GM23338 (cell line): ENCODE measurements at places on chromosomes 5 and 9.

- peak; percentile 45 for DNase-seq
Measured at GRCh38 chr9:22813529-22813928, 366.9 kb downstream of the DMRTA1 start.

DNA sequence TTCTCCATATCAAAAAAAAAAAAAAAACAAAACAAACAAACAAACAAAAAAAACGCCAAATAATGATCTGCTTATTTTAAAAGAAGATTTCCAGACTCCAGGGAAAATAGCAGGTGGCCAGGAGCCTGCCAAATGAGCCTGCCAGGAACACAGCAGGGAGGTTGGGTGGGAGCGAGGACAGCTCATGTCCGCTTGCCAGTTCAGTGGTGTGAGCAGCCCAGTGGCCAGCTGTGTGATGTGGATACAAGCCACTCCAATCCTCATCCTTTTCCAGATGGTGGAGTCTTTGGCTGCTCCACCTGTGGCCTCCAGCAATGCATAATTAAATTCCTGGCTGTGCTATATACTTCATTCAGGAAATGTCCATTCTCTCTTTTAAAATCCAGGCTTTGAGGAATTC, 1025.1 kb upstream of the C9orf72 start:
- DNase-seq = peak; percentile 7

DNA sequence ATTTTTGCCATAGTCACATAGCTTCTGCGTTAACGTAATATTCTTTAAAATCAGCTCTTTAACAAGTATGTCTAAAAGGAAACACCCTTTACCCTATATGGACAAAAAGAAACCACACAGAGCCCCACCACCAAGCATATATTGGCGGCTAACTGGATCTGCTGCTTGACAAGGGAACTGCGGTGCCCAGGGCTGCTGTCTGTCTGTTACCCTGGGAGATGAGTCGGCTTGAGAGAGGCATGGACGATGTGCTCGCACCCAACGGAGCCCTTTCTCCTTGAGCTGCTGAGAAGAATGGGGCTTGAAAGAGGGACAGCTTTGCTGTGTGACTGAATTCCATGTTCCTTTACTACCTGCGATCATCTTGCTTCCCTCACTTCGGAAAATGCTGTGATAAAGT, 158.6 kb upstream of the SHB start:
- DNase-seq = no peak

- DNase-seq = no peak
Measured at GRCh38 chr5:125083981-125084380, 337.5 kb upstream of the ZNF608 start.

- peak; percentile 64 for DNase-seq
Measured at GRCh38 chr9:133991964-133992779, at the start of gene VAV2. Gene VAV2, minus strand, starts transcription at chr9:133992324. Its CDS starts 46 bp downstream, at chr9:133992278.

GRCh38 chr5:10401498-10401897, 40.2 kb upstream of the ROPN1L start:
- DNase-seq = no peak

- no peak for DNase-seq
Measured at GRCh38 chr9:84617411-84618029, 52.0 kb upstream of the NTRK2 start.

DNA sequence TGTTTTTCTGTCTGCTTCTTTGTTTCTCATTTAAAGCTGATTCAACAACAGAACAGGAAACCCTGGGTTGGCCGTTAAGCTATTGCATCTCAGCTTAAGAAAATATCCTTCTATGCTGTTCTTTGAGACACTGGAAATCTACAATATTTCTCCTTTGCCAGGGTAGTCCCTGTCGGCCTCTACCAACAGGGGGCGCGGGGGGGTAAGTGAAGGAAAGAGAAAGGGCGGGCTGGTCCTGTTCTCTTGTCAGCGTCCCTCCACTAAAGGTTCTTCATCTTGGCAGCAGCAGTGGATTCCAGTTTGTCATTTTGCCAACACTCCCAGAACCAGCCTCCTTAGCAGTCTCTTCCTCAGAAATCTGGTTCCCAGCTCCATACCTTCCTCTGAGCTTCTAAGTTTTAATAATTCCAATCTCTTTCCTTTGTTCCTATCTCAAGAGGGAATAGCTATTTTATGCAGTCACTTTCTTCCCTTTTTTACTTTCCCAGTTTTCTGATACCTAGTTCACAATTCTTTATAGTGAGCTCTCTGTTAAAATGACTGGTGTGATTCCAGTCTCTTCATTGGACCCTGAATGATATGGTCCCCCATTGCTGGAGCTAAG, 222.3 kb downstream of the GLIS3 start:
- peak; percentile 86 for DNase-seq

DNA sequence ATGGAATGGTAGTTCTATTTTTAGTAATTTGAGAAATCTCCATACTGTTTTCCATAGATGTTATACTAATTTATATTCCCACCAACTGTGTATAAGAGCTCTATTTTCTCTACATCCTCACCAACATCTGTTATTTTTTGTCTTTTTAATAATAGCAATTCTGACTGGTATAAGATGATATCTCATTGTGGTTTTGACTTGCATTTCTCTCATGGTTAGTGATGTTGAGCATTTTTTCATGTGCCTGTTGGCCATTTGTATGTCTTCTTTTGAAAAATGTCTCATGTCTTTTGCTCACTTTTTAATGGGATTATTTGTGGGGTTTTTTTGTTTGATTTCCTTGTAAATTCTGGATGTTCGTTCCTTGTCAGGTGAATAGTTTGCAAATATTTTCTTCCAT, 154.4 kb downstream of the ZSWIM6 start:
- no peak for DNase-seq

DNA sequence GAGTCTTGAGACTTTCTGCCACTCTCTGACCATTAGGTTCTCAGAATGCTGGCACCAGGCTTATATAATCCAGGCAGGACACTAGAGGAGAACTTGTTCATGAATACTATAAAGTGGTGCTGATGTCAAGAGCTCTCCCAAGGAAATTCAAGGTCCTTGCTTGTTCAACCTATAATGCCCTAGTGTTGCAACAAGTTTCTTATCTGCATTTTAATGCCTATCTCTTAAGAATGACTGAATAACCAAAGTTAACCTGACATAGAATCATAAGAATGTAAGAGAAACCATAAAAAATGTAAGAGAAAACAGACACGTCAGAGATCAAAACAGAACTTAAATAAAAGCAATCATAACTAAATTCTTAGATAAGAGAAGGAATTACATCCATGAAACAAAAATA, 640.8 kb upstream of the SGCD start:
- no peak for DNase-seq

DNA sequence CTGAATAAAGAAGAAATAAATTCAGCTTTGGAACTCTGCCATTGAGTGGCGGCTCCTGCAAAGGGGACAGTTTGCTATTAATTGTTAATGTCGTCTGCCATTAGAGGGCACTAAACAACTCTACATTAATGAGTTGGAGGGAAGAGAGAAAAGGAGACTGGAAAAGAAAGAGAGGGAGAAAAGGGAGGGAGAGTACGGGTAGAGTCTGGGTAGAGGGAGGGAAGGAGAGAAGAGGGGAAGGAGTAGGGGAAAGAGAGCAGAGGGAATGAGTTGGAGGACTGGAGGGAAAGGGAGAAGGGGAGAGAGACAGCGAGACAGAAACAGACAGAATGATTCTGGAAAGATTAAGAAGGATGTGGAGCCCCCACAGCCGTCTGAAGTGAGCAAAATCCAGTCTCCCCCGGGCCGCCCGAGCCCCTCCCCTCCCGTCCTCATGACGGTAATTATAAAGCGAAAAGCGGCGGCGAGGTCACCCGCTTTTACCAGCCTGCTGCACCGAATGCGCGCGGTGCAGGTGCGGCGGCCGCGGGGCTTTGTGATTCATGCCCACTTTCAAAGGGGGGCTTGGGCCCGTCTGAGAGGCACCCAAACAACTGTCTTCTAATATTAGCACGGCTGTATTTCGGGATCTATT, 1.9 kb upstream of the FST start:
- peak; percentile 90 for DNase-seq

DNA sequence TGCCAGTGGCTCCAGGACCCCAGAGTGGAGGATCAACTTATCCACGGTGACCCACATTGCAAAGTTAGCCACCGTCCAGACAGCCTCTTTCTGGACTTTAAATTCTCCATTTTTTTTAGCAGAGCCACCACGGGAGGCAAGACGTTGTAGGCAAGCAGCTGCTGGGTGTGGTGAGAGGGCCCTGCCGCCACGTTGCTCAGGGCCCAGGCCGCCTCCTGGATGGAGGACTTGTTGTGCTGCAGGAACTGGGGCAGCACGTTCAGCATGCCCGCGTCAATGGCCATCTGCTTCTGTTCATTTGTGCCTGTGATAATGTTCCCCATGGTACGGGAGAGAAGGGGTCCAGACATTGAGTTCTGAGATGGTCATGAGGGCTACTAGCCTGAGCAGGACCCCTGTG, 114.3 kb upstream of the POC5 start:
- DNase-seq = no peak

DNA sequence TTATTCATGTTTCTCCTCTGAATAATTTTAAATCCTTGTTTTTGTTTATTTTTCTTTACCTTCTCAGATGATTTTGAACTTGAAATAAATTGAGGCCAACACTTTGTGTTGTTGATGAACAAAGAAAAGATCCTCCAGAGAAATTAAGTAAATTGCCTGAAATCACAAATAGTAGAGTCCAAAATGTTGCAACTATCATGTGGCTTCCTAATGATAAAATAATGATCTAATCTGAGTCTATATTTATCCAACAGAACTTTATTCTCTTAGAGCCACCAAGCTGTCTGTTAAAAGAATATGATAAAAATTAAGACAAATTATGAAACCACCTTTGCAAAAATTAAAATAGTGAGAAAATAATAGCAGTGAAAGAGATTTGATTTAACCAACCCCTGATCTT, 132.2 kb upstream of the SPEF2 start:
- no peak for DNase-seq

DNA sequence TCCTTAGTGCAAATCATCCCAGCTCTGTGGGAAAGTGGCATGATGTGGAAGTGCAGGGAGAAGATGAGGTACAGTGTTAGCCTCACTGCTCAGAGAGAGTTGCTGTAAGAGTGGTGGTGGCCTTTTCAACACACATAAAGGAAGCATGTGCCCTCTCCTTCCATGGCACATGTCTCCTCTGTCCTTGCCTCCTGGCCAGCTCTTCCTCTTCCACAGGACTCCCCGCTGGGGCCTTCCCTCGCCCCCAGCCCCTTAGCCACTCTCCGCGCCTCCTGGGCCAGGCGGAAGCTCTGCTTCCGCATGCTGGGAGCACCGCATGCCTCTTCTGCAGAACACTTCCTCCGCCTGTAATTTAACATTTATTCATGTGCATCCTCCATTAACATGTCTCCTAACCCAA, 4.8 kb upstream of the KCNMB1 start:
- peak; percentile 31 for DNase-seq

DNA sequence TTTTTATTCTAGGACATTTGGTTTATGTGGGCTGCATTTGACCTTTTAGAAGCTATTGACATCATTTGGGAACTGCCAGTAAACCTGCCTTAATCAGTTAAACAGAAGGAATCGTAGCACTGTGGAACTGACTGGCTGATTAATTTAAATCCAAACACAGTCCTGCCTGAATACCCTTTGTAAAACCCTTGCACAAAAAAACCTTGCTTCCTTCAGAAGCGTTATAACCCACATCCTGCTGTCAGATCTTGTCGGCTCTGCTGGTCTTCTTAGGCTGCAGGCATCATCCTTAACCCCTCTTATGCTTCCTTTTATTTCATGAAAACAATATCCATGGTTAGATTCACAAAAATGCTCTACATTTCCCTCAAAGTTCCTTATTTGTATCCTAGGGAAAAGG, 46.3 kb downstream of the PAM start:
- DNase-seq = no peak

- DNase-seq = peak; percentile 84
Measured at GRCh38 chr5:1380011-1380817, 35.3 kb upstream of the CLPTM1L start.

GRCh38 chr9:21465138-21465537, 17.0 kb downstream of the IFNE start:
- DNase-seq = no peak

- peak; percentile 65 for DNase-seq
Measured at GRCh38 chr5:172758077-172758833, 12.7 kb downstream of the DUSP1 start.

GRCh38 chr9:131863306-131863896, 123.5 kb upstream of the RAPGEF1 start:
- no peak for DNase-seq

DNA sequence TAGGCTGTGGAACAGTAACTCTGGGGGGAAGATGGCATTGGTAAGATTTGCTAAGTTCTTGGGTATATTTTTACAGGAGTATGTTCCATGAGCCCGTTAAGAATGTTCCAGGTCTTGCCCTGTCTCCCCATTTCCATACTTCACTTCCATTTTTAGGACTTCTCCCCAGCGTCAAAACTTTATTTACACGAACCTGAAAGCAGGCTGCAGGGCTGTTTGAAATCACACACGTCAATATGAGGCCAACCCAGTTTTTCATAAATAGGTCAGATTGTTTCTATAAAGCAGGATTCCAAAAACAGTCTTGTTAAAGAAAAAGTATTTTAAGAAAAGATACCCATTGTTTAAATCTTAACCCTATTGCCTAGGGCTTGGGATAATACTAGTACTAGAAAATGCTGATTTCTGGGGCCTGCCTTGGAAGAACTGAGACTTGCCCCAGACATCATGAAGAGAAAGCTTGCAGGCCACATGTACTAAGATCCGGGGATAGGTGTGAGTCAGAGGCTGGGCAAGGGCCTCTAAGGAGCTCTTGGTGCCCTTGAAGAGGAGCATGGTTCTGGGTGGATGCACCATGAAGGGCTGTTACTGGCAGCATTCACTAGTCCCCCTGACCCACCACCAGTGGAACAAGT, 24.2 kb downstream of the TRIO start:
- DNase-seq = no peak

DNA sequence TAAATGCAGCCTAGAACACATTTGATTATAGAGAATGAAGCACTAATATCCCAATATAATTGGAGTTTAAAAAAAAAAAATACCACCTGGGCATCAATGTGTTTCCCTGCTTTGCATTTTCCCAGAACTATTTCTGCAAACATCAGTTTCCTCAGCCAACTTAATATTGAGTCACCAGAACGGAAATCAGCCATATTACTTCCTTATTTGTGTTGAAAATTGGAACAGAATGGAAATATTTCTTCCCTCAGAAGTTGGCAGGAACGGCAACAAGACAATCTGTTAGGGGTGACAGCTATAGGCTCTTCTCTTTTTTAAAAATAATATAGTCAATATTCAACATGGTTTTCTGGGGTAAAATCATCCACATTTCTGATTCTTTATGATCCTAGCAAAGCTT, 4.0 kb downstream of the MFAP3 start:
- no peak for DNase-seq

- peak; percentile 4 for DNase-seq
Measured at GRCh38 chr5:71892641-71893365, 173.7 kb downstream of the CARTPT start.

GRCh38 chr9:98007251-98007928, 24.2 kb downstream of the ANP32B start:
- no peak for DNase-seq
